Stimulated activated CD4-positive, alpha-beta T cell treated with anti-CD3 and anti-CD28 coated beads, Interleukin-15, amount 100 ng/mL, for 24 hours (primary cell): ENCODE measurements at places on chromosomes 16 and 17.

GRCh38 chr17:67514998-67515397 is 137.9 kb downstream of the PITPNC1 start:
- DNase-seq = no peak

DNA sequence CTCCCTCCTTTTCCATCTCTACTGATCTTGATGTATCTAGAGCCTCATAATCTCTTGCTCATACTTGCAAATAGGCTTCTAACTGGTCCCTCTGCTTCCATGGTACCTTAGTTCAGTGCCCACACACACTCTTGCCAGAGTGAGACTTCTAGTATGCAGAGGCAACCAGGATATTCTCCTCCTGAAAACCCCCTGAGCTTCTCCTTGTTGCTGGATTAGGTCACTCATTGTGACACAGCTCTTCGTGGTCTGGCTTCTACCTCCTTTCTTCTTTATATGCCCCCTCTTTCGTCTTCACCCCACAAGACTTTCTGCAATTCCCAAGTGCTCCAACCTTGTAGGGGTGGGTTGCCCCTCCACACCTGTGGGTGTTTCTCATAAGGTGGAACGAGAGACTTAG is 2.5 kb upstream of the FAM20A start:
- DNase-seq = no peak

GRCh38 chr16:76297941-76298340 is 20.7 kb downstream of the CNTNAP4 start:
- no peak for DNase-seq

- no peak for DNase-seq
Observed at GRCh38 chr17:42841975-42842685, 2.2 kb upstream of the AOC2 start.

- DNase-seq = no peak
Observed at GRCh38 chr17:83026311-83026811, 53.0 kb upstream of the METRNL start.

GRCh38 chr17:41913798-41914197 is 5.0 kb downstream of the ACLY start:
- DNase-seq = no peak

GRCh38 chr17:855569-855968 is 73.4 kb downstream of the MRM3 start:
- no peak for DNase-seq

DNA sequence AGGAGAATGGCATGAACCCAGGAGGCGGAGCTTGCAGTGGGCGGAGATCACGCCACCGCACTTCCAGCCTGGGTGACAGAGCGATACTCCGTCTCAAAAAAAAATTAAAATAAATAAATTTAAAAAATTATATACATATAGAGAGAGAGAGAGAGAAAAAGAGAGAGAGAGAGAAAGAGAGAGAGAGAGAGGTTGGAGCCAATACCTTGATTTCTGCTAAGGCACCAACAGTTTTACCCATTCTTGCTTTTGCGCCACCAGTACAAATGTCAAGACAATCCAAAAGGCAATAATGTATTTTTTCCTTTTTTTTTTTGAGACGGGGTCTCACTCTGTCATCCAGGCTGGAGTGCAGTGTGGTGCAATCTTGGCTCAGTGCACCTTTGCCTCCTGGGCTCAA is 17.2 kb downstream of the BRIP1 start:
- DNase-seq = no peak

DNA sequence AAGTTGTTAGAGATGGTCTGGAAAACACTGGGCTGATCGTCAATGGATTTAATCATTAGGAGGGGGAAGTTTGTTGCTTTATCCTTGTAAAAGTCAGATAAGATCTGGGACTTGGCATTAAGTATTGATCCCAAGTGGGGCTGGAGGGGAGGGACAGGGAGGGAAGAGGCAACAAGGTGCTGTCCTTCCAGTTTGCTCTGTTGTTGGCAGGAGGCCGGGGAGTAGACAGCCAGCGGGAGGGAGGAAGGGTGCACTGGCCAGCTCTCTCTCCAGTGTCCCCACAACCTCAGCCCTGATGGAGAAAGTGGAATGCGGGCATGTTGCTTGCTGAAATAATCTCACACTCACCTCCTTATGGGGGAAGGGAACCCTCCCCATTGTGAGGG is 210.2 kb downstream of the CCDC182 start:
- no peak for DNase-seq

DNA sequence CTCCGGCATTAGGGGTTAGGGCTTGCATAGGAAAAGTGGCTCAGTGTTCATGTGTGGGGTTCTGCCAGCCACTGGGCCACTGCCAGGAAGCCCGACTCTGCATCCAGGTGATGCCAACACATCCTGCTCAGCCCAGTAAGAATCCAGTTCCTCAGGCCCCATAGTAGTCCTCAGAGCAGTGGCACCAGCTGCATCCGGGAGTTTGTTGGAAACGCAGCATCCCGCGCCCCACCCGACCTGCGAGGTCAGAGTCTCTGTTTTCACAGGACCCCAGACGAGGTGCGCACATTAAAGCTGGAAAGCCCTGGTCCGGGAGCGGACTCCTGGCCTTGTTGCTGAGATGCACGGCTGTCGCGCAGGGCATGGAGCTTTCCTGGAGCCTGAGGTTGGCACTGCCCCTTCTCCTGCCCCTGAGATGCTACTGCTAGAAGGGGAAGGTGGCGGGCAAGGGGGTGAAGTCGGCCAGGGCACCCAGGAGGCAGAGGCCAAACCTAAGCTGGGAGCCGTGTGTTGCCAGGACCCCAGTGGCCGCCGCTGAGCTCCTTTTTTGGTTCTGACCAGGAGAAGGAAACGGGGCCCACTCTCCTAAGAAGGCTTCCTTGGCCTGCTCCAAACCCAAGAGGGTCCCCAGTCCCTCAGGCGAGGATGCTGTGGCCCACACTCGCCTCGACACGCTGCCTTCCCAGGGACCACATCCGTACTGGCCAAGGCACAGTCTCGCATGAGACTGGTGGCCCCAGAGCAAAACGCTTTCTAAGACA is 44.4 kb downstream of the NOS2 start:
- DNase-seq = no peak

DNA sequence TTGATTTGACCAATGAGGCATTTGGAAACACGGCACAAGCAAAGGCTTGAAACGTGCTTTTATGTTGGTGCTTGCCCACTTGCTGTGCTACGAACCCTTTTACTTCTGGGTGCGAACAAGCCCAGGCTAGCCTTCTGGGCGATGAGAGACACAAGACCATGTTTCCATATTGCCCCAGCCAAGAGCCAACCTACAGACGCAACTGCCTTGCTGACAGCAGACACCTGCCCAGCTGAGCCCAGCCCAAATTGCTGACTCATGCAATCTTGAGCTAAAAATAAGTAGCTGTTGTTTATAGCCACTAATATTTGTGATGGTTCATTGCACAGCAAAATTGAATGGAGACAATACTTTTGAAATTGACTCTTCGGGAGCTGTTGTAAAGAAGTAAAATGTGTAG is 464.5 kb downstream of the WWOX start:
- no peak for DNase-seq

DNA sequence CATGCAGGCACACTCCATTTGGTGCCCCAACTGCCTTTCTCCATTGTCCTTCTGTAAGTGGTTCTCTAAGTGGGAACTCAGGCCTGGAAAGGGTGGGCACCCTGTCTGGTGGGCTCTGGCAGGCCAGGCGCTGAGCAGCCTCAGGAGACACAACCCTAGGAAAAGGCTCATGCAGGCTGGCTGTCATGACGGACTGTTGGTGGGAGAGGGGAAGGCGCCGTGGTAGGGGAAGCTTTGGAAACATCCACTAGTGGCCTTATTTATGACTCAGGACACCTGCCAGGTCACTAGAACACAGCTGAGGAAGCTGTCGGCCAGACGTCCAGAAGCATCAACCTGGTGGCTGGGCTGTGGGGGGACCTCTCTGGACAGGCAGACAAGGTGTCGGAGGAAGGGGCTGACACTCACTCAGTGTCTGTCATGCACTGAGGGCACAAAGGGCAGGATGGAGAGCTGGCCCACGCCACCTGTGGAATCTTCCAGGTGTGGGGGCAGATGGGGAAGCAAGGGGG is 216.0 kb downstream of the SEC14L1 start:
- no peak for DNase-seq

DNA sequence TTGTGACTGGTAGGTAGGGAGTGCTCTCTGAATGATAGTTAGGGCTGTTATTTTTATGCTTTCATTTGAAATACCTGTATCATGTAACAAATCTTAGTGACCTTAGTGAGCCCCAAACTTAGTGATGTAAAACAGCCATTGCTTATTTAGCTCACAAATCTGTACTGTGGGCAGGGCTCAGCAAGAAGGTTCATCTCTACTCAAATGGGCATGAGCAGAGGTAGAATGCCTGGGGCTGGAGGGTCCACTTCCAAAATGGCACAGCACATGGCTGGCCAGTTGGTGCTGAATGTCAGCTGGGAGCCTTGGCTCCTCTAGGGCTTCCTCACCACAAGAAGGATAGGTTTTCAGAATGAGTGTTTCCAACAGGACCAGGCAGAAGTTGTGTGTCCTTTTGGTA is 49.3 kb upstream of the FOXF1 start:
- no peak for DNase-seq

DNA sequence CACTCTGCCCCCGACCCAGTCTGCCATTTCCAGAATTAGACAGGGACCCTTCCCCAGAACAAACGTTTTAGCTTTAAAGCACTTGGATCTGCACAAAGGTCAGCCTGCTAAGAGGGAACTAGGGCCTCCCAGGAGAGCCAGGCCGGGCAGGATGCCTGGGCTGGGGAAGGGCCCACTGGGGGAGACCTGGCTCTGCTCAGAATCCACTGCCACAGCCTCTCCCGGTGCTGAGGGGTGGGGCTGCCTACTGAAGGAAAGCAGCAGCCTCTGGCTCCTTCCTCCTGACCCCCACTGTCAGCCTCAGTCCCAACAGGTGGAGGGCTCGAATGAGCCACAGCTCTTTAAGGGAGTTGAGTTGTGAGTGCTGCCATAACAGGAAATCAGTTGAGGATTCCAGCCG is 1.7 kb downstream of the YBX2 start:
- DNase-seq = no peak

DNA sequence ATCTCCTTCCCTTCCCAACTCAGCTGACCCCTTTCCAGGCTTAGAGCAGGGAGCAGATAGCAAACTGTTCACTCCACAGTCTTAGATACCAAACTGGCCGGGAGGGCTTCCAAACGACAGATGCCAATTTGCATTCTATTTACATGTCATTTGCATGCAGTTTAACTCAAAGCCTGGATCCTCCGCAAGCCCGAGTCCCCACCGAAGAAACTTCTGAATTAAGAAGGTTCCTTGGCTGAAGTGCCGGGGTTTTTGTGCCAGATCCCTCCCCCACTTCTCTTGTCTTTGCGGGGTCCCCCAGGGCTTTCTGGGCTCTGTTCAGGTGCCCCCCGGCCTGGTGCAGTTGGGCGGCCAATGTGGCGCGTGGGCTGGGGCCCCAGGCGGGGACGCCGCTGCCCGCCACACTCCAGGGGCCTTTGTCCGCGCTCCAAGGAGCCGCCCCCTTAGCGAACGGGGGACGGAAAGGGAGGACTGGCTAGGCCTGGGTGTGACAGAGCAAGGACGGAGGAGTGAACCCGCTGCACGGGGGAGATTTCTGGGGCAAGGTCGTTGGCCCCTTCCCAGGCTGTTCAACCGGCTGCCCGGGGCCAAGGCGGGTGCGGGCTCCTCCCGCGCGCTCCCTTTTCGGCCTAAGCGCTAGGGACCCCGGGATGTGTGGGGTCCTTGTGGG is 1.2 kb downstream of the GPRC5B start:
- peak; percentile 20 for DNase-seq
